ENCODE measurements at places on chromosomes 2 and 18.

- no peak for DNase-seq
These were observed 442.7 kb upstream of the MEIS1 start for GRCh38 chr2:65992198-65992554.

DNA sequence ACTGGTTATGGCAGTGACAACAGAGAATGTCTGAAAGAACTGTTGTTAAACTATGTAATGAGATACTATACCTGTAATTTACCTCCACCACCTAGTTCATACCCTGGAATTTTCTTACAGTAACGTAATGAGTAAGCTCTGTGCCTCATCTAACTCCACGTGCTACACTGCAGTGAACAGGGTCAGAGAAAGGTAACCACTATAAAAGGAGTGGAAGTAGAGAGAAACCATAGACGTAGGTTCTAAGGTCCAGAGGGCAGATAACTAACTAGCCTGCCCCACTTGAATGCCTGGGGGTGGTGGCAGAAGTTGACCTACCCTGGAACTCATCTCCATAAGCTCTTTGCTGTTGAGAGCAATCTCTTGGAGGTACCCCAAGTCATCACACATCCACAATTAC lies 32.0 kb upstream of the B4GALT6 start:
- DNase-seq, result no peak

DNA sequence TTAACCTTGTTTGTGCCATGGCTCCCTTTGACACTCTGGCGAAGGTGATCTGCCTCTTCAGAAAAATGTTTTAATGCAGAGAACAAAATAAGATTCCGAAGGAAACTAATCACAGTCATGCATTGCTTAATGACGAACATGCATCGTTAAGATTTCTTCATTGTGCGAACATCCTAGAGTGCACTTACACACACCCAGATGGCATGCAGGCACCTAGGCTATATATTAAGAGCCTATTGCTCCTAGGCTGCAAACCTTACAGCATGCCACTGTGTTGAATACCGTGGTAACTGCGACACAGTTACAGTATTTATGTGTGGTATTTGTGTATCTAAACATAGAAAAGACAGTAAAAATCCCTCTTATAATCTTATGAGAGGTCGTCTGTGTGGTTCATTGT lies 8.3 kb downstream of the ASAP2 start:
- DNase-seq, result no peak

GRCh38 chr2:218860950-218861381 lies 1.4 kb downstream of the WNT6 start:
- DNase-seq, result no peak

DNA sequence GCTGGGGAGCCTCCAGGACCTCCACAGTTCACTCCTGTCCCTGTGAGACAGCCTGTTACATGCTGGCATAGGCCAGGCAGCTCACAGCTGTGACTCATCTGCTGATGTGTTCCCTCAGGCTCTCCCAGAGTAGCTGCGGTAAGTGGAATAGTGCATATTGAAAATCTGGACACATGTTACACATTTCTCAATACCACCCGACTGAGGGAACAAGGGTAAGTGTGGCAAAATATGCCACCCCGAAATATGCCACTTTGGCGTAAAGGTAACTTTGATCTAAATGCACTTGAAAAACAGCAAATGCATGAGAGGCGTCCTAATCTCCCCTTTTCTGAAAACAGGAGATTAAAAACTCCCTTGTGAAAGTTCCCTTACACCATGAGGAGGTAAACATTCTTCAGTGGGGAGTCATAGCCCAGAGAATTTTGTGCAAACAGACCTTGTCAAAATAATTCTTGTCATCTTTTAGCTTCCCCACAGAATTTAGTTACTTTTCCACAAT lies 557.9 kb downstream of the CCDC85A start:
- DNase-seq, result peak; percentile 83

DNA sequence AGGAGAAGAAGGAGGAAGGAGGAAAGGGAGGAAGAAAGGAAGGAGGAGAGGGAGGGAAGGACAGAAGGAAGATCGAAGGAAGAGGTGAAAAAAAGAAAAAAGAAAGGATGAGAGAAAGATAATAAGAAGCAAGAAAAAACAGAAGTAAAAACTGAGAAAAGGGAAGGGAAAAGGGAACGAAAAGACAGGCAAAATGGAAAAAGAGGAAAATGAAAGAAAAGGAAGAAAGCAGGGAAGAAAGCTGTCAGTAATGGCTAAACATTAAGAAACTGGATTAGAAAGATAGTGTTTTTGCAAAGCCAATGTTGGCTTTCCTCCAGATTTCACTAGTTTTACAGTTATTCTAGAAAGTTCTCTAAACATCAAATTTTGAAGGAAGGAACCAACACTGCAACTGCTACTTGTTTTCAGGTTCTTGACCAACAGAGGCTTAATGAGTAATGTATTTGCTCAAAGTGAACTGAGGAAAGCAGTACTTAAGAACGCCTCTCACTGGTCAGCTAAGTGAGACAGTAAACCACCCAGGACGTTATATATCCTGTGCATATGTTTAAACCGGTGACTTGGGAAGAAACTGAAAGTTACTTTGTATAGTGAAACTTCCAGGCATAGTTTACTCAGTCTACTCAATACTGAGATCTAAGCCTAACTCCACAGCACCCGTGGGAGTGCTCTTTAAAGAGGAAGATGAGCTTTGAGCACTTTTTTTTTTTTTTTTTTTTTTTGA lies 286.2 kb upstream of the TRIB2 start:
- DNase-seq, result no peak

GRCh38 chr2:152696476-152696875 lies 20.8 kb downstream of the PRPF40A start:
- no peak for DNase-seq

DNA sequence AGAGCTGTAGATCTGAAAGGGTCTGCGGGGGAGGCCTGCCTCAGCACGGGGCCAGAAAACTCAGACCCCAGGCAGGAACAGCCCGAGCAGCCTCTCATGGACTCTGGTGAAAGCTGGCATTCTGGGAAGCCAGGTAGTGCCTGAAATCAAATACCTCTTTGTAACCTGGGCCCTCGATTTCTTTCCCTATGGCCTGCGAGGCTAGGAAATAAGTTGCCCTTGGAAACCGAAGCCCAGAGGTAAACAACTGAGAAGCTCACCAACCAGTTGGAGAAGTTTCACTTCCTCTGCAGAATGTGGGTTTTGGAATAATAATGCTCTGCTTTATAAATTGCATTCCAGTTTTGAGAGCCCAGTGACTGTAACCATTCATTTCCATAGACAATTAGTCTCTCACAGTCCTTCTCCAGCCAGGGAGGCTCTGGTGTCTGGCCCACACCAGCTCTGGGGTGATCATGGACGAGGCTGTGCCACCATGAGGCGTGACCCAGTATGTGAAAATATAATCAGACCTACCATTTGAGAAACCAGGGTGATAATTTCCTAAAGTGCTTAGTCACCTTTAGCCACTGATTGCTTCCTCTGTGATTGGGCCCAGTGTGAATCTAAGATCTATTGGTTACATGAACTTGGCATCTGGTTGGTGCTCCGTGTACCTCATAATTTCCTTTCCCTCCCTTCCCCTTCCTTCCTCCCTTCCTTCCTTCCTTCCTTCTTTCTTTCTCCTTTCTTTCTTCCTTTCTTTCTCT lies 133.1 kb upstream of the PELI1 start:
- DNase-seq, result no peak

GRCh38 chr2:24285484-24286152 lies 74.7 kb downstream of the ITSN2 start:
- no peak for DNase-seq

GRCh38 chr2:230715201-230715600 lies 2.6 kb downstream of the CAB39 start:
- DNase-seq, result no peak

DNA sequence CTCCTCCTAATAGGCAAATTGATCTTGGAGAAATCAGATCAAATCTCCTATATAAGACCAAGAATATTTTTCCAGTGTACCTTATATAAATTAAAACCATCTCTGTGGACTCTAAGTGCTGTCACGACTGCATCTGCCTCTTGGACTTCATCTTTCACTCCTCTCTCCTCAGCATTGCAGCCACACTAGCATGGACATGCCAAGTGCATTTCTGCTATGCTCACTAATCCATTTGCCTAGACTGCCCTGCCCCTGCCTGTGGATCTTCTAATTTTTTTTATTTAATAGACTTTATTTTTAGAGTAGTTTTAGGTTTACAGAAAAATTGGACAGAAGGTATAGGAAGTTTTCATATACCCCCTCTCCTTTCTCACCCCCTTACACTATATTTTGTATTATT lies 146.7 kb upstream of the VWC2L start:
- no peak for DNase-seq

GRCh38 chr2:64192125-64192479 lies 47.9 kb upstream of the PELI1 start:
- no peak for DNase-seq

GRCh38 chr18:45731716-45732115 lies 7.7 kb downstream of the SLC14A1 start:
- no peak for DNase-seq

DNA sequence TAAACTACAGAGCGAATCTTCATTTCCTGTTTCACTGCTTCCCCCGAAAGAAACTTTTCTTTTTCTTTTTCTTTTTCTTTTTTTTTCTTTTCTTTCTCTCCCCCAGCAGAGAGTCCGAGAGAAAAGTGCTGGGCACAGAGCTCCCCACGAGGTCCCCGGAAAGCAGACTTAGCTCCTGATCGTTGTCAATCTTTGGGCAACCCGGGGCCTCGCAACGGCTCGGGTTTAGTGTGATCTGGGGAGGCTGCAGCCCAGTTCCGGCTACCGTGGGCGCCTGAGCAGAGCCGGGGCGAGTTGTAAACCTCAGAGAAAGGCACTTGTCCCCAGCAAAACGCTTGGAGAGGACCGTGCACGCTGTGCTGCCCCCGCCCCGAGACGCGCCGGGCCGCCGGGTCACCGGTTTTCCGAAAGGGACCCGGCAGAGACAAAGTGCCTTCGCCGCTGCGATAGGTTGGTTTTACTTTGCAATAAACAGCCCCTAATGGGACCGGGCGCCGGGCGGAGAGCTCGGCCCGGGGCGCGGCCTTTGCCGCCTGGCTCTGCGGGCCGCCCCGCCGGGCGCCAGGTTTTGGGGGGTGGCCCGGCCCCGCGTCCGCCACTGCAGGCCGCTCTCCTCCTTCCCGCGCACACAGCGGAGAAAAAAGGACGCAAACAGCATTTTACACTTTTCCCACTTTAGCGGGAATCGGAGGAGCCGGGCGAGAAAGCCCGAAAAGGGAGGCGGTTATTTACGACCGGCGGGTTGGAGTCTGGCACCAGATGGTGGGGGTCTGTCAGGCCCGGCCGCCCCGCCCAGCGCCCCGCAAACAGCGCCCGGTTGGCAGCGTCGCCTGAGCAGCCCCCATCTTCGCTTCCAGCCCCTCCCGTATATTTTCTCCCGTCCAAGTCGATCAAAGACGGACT lies 136.0 kb downstream of the INSIG2 start:
- no peak for DNase-seq

DNA sequence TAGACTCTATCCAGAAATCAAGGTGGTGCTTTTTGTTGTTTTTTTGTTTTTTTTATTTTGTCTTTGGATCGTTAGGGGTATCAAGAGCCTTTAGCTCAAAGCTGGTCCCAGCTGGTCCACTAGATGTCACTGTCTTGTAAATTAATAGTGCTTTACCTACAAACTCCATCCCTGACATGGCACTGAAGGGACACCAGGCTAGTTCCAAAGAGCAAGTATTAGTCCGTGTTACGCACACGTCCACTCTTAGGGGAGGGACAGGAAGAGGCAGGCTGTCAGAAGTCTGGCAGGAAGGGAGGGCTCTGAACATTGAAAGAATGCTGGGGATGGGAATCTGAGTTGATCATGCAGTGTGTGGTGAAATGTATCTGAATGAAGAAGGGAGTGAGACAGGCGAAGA lies 85.9 kb upstream of the CCBE1 start:
- DNase-seq, result peak; percentile 54

DNA sequence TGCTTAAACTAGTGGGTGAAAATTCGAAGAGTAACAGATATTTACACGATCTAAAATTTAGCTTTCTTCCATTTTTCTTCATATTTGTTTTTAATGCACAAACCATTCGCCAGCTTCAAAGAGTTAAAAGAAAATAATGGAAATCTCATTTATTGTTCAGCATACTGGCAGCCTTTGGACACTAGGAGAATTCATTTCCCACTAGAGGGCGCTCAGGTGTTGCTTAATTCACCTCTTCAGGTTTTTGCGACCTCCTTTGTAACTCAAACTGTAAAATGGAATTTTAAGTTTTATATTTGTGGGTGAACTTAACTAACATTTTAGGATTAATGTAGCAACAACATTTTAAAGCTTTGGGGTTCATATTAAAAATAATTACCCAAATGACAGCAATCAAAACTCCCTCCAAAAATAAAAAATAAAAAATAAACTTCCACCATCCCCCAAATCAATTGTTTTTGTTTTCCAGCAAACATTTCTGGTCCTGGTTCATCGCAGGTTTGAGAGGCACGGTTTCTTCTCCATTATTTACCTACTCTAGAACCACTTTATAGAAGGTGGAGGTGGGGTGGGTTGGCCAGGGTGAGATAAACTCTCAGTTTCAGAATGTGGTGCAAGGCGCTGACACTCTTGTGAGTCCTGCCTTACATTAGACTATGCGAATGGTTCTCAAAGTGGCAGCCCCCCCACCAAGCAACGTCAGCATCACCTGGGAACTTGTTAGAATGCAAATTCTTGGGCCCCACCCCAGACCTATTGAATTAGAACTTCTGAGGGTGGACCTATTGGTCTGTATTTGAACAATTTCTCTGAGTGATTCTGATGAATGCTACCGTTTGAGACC lies 24.7 kb upstream of the PNPT1 start:
- DNase-seq, result peak; percentile 54

GRCh38 chr2:217330647-217331046 lies 470.8 kb upstream of the TNP1 start:
- no peak for DNase-seq

GRCh38 chr2:144670080-144670479 lies 150.2 kb upstream of the ZEB2 start:
- no peak for DNase-seq

- no peak for DNase-seq
These were observed 244.6 kb downstream of the ZEB2 start for GRCh38 chr2:144275340-144275739.

DNA sequence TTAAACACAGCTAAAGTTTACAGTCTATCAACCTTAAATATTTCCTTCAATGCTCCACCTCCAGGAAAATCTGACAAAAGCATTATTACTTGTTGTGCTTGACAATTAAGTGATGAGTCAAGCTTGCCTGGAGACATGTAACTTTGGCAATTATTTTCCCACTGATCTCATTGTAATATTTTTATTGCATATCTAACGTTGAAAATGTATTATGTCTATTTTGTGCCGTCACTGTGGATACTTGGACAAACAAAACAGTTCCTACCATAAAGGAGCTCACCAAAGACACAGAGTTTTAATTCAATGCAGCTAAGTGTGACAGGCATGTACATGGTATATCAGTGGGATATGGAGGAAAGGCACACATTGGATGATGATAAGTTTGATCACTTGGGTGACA lies 24.7 kb downstream of the RNF103 start:
- DNase-seq, result no peak

- no peak for DNase-seq
These were observed 54.0 kb downstream of the EMILIN2 start for GRCh38 chr18:2900684-2901422.

- no peak for DNase-seq
These were observed 59.9 kb downstream of the ATP9B start for GRCh38 chr18:79129120-79129519.

GRCh38 chr2:46096260-46096659 lies 200.9 kb upstream of the EPAS1 start:
- no peak for DNase-seq

- DNase-seq, result no peak
These were observed 97.8 kb upstream of the AQP4 start for GRCh38 chr18:26963292-26963691.

Data from stromal cell of bone marrow (primary cell).